GM13977 (cell line): ENCODE measurements at places on chromosomes 5 and 9.

DNA sequence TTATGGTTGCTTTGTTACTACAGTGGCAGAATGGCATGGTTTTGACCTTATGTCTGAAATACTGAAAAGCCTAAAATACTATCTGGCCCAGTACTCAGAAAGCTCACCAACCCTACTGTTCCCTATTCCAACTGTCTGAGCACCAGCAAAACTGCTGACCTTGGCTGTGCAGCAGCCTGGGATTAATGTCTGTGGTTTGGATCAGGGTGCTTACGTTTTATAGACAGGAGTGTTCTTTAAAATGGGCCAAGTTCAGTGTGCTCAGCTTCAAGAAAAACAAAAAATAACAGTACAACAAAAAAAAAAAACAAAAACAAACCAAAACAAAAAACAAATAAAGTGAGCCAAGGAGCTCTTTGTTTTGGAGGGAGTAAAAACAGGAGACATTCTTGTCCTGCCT is 36.4 kb downstream of the SLC28A3 start:
- DNase-seq = no peak

DNA sequence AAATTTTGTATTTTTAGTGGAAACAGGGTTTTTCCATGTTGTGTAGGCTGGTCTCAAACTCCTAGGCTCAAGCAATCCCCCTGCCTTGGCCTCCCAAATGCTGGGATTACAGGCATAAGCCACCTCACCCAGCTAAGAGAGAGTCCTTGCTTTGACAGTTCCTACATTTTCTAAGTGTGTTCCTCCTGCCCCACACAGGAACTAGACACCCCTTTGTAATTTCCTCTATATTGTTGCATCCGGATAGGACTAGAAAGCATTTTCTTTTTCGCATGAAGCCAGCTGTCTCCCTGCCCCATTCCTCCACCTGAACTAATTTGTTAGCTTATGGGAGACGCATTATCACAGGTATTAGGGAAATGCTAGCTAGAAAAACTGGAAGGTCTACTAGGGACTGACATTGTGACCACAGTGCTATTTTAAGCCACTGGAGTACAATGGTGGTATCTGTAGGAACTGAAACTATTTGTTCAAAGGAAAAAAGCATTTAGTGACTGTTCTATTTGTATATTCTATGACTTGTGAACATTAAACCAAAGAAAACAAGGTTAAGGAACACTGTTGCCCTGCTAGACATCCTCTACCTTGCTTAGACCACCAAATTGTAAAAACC is 214.1 kb downstream of the SMARCA2 start:
- DNase-seq = no peak

GRCh38 chr9:125977223-125977622 is 230.1 kb downstream of the PBX3 start:
- DNase-seq = no peak

- DNase-seq = peak; percentile 73
These were observed 100.2 kb downstream of the PIK3R1 start for GRCh38 chr5:68315679-68316271.

- DNase-seq = no peak
These were observed 229.1 kb downstream of the ESM1 start for GRCh38 chr5:54756301-54756700.

DNA sequence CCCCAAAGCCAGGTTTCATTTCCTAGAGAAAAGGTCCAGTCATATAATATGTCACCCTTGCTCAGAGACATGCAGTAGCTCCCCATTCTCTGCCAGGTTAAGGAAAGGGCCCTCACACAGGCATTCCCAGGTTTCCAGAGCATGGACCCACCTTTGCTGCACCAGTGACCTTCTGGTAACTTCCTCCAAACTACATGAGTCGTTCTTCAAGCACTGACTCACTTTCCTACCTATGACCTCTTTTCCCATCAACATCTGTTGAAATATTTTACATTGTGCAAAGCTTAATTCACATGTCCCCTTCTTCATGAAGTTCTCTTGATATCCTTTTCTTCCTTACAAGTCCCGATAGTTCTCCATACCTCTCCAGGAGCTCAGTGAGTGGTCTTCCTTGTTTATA is 25.9 kb downstream of the SH3TC2 start:
- no peak for DNase-seq

DNA sequence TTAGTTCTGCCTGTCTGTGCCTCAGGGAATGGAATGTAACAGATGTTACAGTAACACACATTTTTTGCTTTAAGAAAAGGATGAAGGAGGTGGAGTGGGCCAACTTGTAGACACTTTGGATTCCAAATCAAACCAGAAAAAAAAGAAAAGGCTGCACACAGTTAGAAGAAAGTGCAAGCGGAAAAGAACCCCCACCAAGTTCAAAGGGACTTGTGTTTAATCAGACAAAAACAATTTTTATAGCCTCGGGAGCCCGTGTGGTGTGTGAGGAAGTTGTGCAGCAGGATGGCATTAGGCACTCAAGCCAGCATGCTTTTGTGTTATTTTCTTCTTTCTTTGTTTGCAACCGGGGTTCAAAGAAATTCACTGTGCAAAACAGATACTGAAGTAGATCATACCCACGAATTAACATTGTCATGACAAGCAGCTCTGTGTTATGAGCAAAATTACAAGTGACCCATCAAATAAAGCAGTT is 189.5 kb downstream of the SEMA5A start:
- DNase-seq = no peak

- no peak for DNase-seq
These were observed 66.9 kb downstream of the SYK start for GRCh38 chr9:90868555-90868954.

- no peak for DNase-seq
These were observed 3.7 kb upstream of the HOMER1 start for GRCh38 chr5:79517601-79518000.

- DNase-seq = no peak
These were observed 6.1 kb downstream of the TMEM250 start for GRCh38 chr9:136112541-136112940.

GRCh38 chr5:172569861-172570558 is 71.1 kb upstream of the NEURL1B start:
- no peak for DNase-seq

- DNase-seq = no peak
These were observed 98.0 kb downstream of the ATPSCKMT start for GRCh38 chr5:10151656-10152055.
